ENCODE measurements at places on chromosomes 5 and 9.
A peak's percentile ranks its signal among the peaks of the same experiment; 100 is the strongest.

- DNase-seq = no peak
Measured at GRCh38 chr5:5140479-5141338, 579 bp downstream of the ADAMTS16 start.

DNA sequence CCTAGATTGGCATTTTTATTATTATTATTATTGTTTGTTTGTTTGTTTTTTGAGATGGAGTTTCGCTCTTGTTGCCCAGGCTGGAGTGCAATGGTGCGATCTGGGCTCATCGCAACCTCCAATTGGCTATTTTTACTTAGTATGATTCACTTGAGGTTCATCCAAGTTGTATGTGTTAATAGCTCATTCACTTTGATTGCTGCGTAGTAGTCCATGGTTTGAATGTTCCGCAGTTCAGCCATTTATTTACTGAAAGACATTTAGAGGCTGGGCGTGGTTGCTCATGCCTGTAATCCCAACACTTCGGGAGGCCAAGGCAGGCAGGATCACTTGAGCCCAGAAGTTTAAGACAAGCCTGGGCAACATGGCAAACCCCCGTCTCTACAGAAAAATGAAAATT lies 22.6 kb upstream of the MELK start:
- DNase-seq = no peak

DNA sequence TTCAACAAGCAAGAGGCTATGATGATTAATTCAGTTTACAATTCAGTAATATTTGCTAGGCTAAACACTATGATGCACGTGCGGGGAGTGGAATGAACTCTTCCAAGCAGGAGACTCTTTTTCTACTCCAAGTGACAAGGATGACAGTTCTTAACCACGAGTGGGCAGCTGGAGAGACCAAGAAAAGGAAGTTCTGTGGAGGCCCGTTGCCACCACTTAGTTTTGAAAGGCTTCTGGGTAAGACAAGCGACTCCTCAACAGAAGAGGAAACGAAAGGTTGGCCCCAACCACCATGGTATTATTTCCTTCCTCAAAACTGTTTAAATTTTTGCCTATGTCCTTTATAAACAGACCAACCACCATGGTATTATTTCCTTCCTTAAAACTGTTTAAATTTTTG lies 2.8 kb downstream of the DCAF12 start:
- DNase-seq = peak; percentile 88

GRCh38 chr9:17600962-17601593 lies 22.2 kb downstream of the SH3GL2 start:
- no peak for DNase-seq

DNA sequence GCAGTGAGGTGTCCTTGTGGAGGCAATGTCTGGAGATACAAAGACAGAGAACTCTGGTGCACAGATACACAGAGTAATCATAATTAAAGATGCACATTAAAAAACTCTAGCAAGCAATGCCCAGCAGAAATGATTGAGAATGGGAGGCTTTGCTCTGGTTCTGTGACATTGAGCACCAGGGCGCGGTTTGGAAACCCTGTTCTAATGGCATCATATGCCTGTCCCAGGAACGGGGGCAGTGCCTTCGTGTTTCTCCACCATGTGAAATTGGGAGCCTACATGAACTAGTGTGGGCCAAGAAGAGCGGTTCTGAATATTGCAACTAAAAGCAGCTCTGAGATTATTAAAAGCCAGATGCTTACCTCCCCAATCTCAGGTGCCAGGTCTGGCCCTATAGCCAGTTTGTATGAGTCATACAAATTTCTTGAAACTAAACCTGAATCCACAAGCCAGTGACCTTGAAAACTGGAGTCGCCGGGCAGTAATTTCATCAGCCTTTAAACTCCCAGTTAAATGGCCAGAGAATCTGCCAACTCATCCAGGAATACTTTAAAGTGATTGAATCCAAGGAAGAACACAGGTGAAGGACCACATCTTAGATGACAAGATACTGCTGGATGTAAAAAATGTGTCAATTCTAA lies 22.2 kb upstream of the CTSL start:
- no peak for DNase-seq

GRCh38 chr9:29613773-29614172 lies 2040.5 kb upstream of the C9orf72 start:
- DNase-seq = no peak

GRCh38 chr9:117286245-117286644 lies 128.6 kb downstream of the ASTN2 start:
- no peak for DNase-seq

DNA sequence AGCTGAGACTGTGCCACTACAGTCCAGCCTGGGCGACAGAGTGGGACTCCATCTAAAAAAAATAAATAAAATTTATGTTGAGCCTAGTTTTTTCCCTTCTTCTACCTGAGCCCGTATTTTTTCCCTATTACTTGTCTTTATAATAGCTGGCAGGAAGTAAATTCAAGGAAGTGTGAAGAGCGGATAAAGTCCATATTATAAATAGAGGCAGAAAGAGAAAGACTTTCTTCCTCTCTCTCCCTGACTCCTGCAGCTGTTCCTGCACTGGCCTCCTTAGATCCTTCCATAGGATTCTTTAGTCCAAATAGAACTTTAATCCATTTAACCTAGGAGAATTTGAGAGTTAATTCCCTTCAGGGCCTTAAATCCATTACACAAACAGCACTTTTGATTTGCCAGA lies 10.3 kb upstream of the ERBIN start:
- no peak for DNase-seq
